ENCODE measurements at places on chromosomes 5 and 9. TPM values are rescaled to one million over a fixed set of nuclear protein-coding genes. Genes with fewer than 3 reads are reported as not detected.

NUTM2F gene
- not detected for total RNA-seq

IL5 gene
- total RNA-seq: not detected

MYMK gene
- total RNA-seq: not detected

PCA3 gene
- total RNA-seq: not detected

PCDHGA3 gene
- total RNA-seq: 7.7 TPM

PCDHAC2 gene
- 0.57 TPM for total RNA-seq

All from right cardiac atrium (tissue), 5 donors.